ENCODE measurements at places on chromosomes 2 and 18.

DNA sequence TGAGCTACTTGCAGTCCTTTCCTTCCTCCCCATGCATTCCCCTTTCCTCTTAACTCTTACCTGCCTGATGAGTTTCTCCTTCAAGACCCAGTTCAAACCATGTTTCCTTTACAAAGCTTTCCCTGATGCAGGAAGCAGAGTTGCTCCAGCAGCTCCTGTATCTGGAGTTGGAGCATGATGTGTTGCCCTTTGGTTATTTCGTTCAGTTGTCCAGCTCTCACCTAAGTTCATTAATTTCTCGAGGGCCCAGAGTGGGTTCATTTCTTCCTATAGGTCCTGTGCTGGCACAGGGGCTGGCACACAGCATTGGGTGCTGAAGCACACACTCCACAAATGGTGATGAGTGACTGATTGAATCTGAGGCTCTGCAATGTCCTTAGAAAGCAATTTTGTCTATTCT, 23.0 kb upstream of the TMEM214 start:
- no peak for DNase-seq

DNA sequence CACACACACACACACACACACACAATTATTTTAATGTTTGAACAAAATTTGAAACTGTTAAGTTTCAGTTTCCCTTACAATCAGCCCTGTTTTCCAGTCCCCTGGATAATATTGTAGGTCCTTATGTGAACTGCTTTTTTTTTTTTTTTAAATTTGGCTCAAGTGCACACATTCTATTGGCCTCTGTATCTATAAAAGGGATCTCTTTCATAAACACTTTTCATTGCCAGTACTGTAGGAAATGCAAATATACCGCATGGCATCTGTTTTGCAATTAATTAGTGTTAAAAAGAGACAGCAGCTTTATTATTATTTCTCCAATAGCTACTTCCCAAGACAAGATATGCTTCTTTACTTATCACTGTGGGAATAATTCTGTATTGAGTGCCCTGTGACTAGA, 738.7 kb downstream of the EPHA4 start:
- DNase-seq: no peak

- DNase-seq: no peak
Observed at GRCh38 chr2:61268249-61268648, 106.3 kb downstream of the C2orf74 start.

DNA sequence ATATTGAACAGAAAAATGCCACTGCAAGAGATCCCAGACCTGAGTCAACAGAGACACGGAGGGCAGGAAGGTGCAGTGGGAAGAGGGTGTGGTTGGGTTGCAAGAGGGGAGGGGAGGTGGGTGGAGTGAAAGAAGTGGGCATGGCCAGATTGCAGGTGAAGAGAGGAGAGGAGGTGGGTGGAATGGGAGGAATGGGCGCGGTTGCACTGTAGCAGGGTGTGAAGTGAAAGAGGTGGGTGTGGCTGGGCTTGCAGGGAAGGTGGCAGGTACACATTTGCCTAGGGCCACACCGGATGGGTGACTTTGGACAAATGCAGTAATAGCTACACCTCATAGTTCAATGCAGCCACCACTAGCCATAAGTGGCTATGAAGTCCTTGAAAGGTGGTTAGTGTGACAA, 71.1 kb downstream of the DOCK10 start:
- no peak for DNase-seq

DNA sequence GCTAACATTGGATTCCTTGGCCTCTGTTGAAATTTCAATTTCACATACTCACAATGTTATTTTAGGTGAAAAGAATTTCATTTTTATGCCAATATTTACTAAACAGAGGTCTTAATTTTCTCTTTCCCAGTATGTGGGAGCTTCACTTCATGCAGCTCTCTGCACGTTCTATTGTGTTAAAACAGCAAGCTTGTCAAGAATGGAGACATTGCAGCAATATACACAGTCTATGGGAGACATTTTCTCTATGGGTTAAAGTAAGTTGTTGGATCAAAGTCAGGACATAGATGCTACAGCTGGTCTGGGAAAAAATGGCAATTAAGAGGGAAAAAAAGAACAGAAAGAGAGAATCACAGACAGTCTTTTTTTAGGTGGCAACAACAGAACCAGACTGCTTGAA, 70.4 kb upstream of the ARHGAP15 start:
- no peak for DNase-seq

- DNase-seq: no peak
Observed at GRCh38 chr2:146624430-146625160, 1220.2 kb upstream of the ACVR2A start.

DNA sequence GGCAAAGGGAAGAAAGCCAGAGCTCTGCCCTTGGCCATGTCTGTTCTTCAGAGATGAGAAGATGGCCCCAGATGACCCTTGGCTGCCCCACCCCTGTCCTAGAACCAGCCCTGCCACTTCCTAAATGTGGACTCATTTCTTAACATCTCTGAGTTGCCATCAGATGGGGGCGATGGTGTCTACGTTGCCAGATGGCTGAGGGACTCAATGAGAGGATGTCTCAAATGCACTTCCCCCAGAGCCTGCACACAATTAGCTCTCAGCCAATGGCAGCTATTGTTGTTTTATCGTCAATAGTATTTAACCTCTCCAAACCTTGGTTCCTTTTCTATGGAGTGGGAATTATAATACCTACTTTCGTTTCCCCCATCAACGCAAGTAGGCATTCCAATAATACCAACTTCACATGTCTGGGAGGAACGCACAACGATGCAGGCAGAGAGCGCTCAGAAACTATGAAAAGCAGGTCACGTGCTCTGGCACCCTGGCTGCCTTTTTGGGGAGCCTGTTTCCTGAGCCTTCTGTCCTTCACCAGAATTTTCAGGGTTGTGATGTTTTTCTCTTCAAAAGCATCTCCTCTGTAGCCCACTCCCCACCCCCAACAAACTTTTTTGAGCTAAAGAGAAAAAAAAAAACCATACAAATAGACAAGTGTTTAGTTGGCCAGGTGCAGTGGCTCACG, 100.3 kb downstream of the MCFD2 start:
- no peak for DNase-seq

GRCh38 chr2:72734432-72734831, 91.4 kb downstream of the EXOC6B start:
- no peak for DNase-seq

DNA sequence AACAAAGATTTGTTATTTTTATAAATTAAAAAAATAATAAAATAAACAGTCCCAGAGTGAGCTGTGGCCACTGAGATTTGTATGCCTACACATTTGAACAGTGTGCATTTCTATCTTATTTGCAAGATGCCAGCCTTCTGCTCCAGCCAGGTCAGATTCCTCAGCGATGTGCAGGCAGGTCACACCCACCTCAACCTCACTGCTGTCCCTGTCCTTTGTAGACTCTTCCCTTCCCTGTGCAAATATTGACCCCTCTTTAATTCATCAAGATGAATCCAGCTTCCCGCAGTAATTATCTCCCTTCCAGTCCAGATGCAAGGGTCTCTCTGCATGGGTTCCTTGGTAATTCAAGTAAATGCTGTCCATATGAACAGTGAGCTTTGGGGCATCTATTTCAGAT, 256.2 kb downstream of the PIEZO2 start:
- no peak for DNase-seq
